ENCODE measurements at places on chromosomes 13 and 19.

- no peak for DNase-seq
Measured at GRCh38 chr13:30510091-30510490, 44.4 kb upstream of the HMGB1 start.

DNA sequence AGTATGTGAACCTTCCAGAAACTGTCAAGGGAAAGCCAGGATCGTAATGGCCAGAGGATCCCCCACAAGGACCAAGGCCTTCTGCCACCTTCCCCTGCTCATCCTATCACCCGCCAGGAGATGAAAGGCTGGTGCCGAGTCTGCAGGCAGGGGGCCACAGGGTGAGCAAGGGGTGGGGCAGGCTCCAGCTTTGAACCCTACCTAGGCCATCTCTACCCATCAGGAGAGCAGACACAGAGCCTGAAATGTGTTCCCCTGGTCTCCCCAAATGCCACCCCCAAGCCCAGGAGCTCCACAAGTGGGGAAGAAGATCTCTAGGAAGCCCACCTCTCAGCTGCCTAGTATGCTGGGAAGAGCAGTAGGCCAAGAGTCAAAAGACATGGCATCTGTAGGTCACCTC lies 95.1 kb downstream of the KCTD15 start:
- DNase-seq: no peak

- no peak for DNase-seq
Measured at GRCh38 chr19:33727331-33727998, 69.2 kb upstream of the KCTD15 start.

DNA sequence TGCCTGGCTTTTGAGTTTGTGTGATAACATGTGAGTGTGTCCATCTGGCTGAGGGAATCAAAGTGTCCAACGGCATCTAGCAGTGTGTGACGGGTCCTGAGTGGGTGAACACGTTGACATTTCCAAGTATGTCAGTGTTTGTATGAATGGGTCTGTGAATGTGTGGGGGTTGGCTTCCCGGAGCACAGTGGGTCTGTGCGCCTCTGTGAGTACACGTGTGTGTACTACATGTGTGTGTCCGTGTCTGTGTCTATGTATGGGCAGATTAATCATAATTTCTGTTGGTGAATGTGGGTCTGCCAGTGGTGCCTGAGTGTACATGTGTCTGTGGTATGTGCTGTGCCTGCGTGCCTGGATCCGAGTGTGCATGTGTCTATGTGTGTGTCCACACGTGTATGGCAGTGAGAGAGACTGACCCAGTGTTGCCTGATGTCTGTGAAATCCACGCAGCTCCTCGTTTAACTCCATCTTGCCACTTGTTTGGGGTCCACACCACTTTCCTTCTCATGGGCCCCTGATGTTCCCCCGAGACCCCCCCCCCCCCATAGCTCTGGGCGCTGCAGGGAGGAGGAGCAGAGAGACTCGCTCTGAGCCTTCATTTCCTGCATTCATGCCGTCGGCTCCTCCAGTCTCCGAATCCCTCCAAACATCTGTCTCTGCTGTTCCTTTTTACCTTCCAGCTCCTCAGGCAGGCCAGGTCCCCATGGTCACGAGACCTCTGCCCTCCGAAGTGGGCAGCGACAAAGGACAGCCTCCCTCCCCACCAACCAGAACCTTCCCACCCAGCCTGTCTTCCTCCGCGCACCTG lies 5.3 kb downstream of the CCDC8 start:
- DNase-seq: no peak

DNA sequence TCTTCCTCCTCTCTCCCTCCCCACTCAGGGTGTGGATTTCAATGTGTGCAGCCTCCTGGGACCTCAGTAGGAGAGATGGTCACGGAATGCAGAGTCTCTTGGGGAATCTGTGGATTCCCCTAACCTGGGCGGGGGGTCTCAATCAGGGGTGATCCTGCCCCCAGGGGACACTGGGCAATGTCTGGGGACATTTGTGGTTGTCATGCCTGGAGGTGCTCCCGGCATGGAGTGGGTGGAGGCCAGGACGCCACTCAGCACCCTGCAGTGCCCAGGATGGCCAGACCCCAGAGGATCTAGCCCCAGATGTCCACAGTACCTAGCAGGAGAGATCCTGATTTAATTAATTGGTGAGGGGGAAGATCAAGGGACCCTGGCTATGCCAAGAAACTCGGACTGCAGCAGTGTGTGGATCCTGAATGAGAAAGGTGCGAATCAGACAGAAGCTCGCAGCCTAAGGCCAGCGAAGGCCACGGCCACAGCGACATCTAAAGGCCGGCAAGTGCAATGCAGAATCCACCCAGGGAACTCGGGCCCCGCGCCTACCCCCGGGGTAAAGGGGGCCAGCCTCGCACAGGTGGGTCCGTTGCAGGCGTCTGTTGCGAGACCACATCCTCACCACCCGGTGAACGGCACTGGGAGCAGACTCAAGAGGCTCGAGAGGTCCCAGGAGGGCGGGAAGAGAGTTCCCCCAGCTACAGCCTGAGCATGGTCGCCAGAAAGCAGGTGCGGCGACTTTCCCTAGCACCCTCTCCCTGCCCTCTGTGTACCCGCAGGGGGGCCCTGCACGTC lies 88.8 kb downstream of the GNG7 start:
- DNase-seq: peak; percentile 69

- no peak for DNase-seq
Measured at GRCh38 chr13:30078059-30078458, 227.6 kb upstream of the UBL3 start.

GRCh38 chr13:33524086-33524485 lies 238.5 kb upstream of the STARD13 start:
- no peak for DNase-seq

DNA sequence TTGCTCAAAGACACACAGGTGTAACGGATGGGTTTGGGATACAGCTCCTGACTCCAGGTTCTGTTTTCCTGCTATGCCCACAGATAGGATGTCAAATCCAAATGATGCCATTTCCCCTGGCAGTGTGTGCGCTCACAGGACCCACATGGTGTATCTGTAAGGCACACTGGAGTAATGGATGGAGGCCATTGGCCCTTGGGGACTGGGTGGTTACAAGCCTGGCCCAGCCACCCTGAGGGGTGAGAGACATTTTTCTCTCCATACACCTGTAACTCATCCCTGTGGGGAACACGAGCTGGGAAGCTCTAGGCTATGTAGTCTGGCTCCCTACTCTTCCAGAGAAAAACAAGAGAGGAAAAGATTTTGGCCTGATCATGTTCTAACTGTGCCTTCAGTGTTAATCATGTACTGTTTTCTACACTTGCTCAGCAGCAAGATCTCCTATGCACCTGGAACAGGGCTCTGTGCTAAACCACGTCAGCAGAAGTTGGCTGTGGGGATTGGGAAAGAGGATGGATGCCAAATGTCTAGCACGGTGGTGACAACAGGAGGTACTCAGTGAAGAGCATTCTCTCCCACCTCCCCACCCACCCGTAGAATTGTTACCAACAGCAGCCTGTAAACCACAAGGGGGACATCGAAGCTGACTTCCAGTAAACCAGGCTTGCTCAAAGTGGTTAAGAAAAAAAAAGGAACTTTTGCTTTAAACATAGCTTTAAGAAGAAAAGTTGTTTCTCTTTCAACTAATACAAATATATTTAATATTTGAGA lies 237.0 kb downstream of the LACC1 start:
- no peak for DNase-seq

DNA sequence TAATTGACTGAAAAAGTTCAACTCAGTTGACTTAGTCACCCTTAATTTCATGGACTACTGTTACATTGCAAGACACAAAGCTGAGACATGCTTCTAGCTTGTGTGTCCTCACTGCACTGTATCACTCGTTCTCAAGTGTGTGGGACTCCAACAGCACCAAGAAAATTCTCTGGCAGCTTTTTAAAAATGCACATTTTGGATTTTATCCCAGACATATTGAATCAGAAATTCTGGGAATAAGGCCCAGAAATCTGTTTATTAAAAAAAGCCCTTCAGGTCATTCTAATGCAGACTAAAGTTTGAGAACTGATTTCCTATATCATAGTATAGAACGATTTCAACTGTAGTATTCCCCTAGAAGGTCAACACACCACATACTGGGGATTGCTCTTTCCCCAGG lies 1485.3 kb downstream of the PCDH9 start:
- no peak for DNase-seq

GRCh38 chr13:95643571-95643935 lies 953 bp downstream of the DZIP1 start:
- DNase-seq: no peak

- no peak for DNase-seq
Measured at GRCh38 chr13:102862624-102863210, 16.9 kb downstream of the ERCC5 start.

- no peak for DNase-seq
Measured at GRCh38 chr19:39415111-39416046, 2.9 kb downstream of the PLEKHG2 start.

DNA sequence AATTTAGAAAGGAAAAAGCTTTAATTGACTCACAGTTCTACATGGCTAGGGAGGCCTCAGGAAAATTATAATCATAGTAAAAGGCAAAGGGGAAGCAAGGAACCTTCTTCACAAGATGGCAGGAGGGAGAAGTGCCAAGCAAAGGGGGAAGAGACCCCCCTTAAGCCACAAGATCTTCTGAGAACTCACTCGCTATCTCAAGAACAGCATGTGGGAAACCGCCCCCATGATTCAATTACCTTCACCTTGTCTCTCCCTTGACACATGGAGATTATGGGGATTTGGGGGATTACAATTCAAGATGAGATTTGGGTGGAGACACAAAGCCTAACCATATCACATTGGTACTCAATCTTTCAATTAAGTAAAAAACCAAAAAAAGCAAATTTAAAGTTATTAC lies 1778.7 kb upstream of the MIR17HG start:
- no peak for DNase-seq

GRCh38 chr13:100987948-100988347 lies 313.4 kb upstream of the TMTC4 start:
- no peak for DNase-seq

DNA sequence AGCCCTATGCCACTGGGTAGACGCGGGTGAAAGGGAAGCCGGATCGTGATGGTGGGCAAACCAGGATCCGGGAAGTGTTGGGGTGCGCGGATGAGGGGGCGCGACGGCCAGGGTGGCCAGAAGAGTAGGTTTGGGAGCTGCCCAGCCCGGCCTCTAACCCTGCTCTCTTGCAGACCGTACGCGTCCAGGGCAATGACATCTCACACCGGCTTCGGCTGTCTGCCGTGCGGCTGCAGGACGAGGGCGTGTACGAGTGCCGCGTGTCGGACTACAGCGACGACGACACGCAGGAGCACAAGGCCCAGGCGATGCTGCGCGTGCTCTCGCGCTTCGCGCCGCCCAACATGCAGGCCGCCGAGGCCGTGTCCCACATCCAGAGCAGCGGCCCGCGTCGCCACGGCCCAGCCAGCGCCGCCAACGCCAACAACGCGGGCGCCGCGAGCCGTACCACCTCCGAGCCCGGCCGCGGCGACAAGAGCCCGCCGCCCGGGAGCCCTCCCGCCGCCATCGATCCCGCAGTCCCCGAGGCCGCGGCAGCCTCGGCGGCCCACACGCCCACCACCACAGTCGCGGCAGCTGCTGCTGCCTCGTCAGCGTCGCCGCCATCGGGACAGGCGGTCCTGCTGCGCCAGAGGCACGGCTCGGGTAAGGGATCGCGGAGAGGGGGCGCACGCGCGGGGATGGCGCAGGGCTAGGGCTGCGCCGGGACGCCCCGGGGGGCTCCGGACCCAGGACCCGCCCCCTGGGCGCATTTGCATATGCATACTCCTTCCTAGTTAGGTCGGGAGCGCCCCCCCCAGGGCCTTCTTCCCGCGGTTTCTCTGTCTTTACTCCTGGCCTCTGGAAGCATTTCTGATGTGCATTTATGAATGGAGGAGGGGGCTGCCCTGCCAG lies 4.1 kb downstream of the VSTM2B start:
- DNase-seq: no peak

GRCh38 chr13:114194853-114195252 lies 15.8 kb downstream of the CFAP97D2 start:
- peak; percentile 33 for DNase-seq

- no peak for DNase-seq
Measured at GRCh38 chr19:8336072-8336569, 6.9 kb downstream of the KANK3 start.

- DNase-seq: no peak
Measured at GRCh38 chr13:94210816-94211215, 268.7 kb downstream of the DCT start.

DNA sequence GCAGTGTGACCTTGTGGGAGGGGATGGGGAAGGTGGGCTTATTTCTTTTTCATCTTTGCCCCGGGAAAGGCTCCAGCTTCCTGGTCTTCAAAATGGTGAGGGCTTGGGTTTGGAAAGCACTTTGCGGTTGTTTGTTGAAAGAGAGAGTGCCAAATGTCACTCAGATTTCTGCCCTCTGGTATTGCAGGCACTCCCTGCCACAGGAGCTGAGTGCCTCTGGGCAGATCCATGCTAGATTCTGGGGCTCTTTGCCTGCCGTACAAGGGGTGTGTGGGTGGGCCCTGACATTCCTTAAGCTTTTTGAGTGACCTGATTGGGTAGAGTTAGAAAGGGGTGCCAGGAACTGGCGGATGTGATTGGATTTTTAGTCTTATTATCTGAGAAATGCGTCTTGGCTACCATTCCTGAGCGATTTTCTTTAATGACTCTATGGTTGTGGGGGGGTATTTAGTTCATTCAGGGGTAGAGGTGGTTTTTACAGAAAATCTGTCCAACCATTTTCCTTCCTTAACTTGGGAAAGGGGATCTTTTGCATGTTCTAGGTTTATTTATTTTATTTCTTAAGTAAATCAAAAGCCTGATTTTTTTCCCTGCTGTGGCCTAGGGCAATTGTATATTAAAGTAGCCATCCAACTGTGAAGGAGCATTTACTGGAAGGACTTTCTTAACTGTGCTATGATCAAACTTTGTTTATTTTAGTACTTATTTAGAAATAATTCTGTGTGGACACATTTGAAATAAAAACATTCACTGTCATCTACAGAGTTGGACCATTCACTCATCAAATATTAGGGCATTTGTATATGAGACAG lies 3.2 kb downstream of the ARHGAP35 start:
- no peak for DNase-seq

DNA sequence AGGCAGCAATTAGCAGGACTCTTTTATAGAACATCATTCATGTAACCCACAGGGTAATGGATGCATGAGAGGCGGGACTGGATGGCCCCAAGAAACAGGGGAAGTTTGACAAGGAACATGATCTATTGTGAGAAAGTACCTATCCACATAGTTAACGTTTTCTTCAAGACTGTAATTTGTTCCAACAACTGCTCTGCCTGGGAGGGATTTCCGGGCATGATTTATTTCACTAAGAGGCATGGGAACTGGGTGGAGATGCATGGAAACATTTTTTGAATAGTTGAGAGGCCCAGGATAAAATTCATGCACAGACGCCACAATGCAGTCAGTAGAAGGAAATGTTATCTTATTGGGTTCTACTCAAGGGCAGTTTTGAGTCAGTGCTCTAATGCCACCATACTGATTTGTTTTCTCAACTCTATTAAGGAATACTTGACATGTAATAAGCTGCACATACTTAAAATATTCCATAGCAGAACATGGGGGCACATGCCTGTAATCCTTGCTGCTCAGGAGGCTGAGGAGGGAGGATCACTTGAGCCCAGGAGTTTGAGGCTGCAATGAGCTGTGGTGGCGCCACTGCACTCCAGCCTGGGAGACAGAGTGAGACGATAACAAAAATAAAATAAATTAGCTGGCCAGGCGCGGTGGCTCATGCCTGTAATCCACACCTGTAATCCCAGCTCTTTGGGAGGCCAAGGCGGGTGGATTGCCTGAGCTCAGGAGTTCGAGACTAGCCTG lies 9.9 kb upstream of the ATG4D start:
- DNase-seq: no peak

Data from CD4-positive, alpha-beta T cell treated with Interleukin-2 at 100 ng/mL for 4 hours (primary cell).